Progenitor cell of endocrine pancreas (in vitro differentiated cells): ENCODE measurements at places on chromosomes 5 and 9.

DNA sequence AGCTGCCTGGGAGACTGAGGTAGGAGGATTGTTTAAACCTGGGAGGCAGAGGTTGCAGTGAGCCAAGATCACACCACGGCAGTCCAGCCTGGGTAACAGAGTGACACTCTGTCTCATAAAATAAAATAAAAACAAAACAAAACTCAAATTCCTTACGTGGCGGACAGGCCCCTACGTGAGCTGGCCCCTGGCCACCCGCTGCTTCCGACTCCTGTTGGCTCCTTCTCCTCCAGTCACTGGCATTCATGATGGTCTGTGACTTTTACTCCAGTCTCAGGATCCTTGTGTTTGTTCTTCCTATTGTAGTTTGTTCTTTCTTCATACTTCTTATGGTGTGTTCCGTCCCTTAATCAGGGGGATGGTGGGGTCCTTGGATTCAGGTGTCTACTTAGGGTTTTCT is 28.5 kb upstream of the ZFR start:
- H3K4me1 ChIP-seq: peaks cover 8% of the 10 kb centered on the region
- H3K36me3 ChIP-seq: no peaks in the 10 kb centered on the region
- no peak for DNase-seq
- no peak overlapping the region for H3K27ac ChIP-seq
- no peaks in the 10 kb centered on the region for H3K27me3 ChIP-seq
- no peak overlapping the region for H3K4me3 ChIP-seq

GRCh38 chr5:143648696-143649095 is 163.3 kb upstream of the HMHB1 start:
- H3K4me1 ChIP-seq: no peaks in the 10 kb centered on the region
- H3K36me3 ChIP-seq: no peaks in the 10 kb centered on the region
- no peak overlapping the region for H3K4me3 ChIP-seq

- H3K36me3 ChIP-seq: no peaks in the 10 kb centered on the region
- no peaks in the 10 kb centered on the region for H3K27me3 ChIP-seq
- H3K4me3 ChIP-seq: no peak overlapping the region
- DNase-seq: no peak
Observed at GRCh38 chr9:9752722-9753121, 860.1 kb downstream of the PTPRD start.

GRCh38 chr9:113376634-113377567 is at the start of gene HDHD3:
HDHD3 (minus strand) TSS chr9:113376986; CDS start chr9:113374354, 2,632 bp downstream.
- H3K4me3 ChIP-seq: peak within 1 kb of the TSS; percentile 85
- DNase-seq: peak; percentile 57
- no peaks in the 10 kb centered on the region for H3K27me3 ChIP-seq
- H3K4me1 ChIP-seq: peaks cover 51% of the 10 kb centered on the region
- peak within 1 kb of the TSS; percentile 97 for H3K27ac ChIP-seq

GRCh38 chr5:169374761-169375160 is 73.8 kb upstream of the SLIT3 start:
- H3K36me3 ChIP-seq: no peaks in the 10 kb centered on the region
- DNase-seq: no peak
- H3K27ac ChIP-seq: no peak overlapping the region
- no peak overlapping the region for H3K4me3 ChIP-seq
- H3K4me1 ChIP-seq: no peaks in the 10 kb centered on the region
- H3K27me3 ChIP-seq: no peaks in the 10 kb centered on the region

DNA sequence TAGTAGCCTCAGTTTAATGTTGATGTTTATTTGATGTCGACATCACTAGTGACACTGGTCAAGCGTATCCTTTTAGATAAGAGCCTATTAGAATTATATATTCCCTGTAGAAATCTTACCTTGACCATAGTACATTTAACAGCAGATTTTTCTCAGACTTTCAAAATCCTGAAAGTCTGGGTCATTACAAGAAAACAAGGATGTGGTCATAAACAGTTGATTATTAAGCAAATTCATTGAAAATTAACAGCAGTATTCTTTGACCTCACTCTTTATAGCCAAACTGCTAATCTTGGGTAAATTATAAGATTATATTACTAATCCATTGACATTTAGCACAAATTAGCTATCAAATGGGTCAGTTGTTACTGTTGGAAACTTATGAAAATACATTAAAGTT is 83.4 kb downstream of the GHR start:
- no peak overlapping the region for H3K4me3 ChIP-seq
- no peak for DNase-seq
- H3K27ac ChIP-seq: no peak overlapping the region
- no peaks in the 10 kb centered on the region for H3K27me3 ChIP-seq
- H3K36me3 ChIP-seq: no peaks in the 10 kb centered on the region
